ENCODE measurements at places on chromosomes 5 and 9.

- DNase-seq, result peak; percentile 8
These were observed 4.2 kb downstream of the USP20 start for GRCh38 chr9:129839324-129840023.

- no peak for DNase-seq
These were observed 208.9 kb downstream of the HSPA4 start for GRCh38 chr5:133260715-133261114.

- DNase-seq, result no peak
These were observed 94.0 kb upstream of the DNAH5 start for GRCh38 chr5:14038341-14038959.

DNA sequence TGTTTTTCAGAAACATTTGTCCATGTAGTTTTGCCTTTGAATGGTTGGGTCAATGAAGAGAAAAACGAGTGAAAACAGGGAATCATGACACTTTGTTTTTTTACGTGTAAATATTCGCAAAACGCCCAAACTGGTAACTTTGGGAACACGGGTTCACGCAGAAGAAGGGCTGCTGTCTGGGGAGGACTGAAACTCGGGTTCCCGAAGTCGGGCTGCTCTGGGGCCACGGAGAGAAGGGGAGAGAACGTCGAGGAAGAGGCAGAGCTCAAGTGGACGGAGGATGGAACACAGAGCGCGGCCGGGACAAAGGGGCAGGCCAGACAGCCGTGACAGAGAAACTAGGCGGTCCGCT, 478 bp upstream of the SETD9 start:
- no peak for DNase-seq

DNA sequence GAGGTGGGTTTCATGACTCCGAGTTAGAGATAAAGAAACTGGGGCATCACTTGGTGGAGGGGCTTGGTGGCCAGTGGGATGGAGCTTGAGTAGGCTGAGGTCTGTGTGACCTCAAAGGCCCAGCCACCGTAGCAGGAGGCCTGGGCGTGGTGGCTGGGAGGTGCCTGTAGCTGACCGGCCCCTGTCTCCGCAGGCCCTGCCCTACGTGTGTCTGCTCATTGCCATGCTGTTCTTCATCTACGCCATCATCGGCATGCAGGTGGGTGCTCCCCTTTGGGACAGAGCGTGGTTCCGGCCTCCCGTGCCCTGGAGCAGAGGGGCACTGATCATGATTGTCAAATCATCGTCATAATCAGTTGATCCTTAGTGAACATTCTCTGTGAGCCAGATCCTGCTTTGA, 196.2 kb downstream of the CACNA1B start:
- no peak for DNase-seq

DNA sequence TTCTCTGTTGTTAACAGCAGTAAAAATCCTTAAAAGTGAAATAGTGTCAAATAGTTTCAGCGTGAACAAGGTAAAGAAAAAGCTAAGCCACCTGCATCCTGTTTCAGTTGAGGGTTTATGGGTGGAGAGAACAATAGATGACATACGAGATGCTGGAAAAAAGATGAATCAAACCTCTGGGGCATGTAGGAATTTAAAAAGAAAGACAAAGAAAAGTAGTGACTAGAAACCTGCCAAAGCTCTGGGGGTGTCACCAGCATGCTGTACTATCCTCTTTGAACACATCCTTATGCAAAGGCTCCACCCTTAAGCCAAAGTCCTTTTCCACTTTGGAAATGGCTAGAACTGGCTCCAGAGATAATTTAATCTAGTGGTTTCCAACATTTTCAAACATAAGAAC, 22.2 kb downstream of the SCAI start:
- DNase-seq, result no peak
